T-cell (primary cell): ENCODE measurements at places on chromosomes 6 and 20. TPM values are rescaled to one million over a fixed set of nuclear protein-coding genes. Genes with fewer than 3 reads are reported as not detected.

DNA sequence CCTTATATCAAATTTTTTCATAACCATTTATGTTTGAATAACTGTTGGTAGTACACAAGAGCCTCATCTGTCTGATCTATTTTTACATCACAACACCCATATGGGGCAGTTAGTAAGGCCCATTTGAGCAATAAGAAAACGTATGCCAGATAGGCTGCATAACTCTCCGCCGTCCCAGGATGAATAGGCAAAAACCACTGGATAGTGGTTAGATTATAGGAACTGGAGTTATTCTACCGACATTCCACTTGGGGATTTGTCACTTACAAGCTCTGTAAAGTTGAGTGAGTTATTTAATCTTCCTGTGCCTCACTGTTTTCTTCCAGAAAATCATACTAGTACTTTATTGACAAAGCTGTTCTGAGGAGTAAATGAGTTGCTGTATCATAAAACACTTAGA is 881.9 kb downstream of the QKI start:
- DNase-seq = no peak

DNA sequence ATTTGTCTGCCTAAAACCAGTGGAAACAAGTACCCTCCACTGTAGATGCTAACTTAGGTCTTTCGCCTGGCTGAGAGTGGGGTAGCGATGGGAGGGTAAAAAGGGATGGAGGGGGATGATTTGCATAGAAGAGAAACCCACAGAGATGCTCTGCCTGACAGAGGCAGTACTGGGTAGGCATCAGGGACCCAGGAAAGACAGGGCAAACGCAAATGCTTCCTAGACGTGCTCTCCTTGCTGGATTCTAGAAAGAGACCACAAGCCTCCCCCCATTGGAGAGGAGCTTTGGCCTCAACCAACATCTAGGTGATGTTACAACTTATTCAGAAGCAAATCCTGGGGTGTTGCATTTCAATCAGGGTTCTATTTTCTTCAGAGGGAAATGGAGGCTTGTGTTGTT is 3.2 kb downstream of the OLIG3 start:
- no peak for DNase-seq

DNA sequence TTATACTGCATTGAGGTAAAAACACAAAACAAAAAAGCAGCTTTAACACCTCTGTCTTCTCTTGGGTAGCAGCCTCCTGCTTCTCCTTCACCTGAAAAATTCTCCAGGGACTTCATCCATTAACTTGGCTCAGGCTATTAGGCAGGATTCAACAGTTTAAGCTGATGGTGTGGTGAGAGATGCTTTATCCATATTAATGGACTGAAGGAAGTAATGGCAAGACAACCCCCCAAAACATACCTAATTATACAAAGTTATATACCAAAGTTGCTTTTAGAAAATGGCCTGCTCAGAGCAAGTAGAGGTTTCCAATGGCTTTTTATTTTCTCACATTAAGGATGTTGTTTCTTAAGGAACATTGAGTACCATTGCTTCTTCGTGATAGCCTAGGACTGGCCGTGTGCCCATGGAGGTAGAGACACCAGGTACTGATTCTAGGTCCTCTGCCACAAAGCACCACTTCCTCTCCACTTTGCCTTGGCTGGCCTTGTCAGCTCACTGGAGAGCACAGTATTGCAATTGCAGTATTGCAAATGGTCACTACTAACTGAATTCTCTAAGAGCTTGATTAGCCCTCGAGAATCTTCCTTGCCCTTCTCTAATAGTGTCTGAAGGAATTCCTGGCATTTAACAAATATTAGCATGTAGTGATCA is 7.3 kb downstream of the EDN1 start:
- DNase-seq = no peak

GRCh38 chr6:128882991-128883611 is at the start of gene LAMA2:
TSS of gene LAMA2 (plus strand) at chr6:128883138. CDS start at chr6:128883246, 108 bp downstream.
- no peak for DNase-seq

GRCh38 chr20:22525821-22526220 is 58.6 kb downstream of the FOXA2 start:
- DNase-seq = no peak

- no peak for DNase-seq
Measured at GRCh38 chr6:115511771-115512170, 548.9 kb downstream of the FRK start.

GRCh38 chr6:22892452-22892851 is 323.1 kb downstream of the HDGFL1 start:
- no peak for DNase-seq

DNA sequence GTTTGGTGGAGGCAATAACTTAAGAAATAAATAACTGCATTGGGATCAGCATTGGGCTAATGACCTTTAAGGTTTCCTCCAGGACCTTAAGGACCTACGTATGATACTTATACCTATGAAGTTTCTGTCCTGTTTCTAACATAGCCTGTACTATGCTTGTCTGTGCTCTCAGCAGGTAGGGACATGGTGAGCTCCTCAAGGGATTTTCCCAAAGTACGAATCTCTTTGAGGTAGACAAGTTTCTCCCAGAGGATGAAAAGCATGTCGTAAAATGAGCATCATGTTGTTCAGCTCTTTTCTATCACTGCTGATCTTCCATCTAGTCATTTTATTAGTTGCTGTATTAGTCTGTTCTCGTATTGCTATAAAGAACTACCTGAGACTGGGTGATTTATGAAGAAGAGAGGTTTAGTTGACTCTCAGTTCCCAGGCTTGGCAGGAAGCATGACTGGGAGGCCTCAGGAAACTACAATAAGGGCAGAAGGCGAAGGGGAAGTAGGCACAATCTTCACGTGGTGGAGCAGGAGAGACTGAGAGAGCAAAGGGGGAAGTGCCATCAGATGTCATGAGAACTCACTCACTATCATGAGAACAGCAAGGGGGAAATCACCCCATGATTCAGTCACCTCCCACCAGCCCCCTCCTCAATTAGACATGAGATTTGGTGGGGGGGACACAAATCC is 77.8 kb upstream of the TGM3 start:
- DNase-seq = no peak

DNA sequence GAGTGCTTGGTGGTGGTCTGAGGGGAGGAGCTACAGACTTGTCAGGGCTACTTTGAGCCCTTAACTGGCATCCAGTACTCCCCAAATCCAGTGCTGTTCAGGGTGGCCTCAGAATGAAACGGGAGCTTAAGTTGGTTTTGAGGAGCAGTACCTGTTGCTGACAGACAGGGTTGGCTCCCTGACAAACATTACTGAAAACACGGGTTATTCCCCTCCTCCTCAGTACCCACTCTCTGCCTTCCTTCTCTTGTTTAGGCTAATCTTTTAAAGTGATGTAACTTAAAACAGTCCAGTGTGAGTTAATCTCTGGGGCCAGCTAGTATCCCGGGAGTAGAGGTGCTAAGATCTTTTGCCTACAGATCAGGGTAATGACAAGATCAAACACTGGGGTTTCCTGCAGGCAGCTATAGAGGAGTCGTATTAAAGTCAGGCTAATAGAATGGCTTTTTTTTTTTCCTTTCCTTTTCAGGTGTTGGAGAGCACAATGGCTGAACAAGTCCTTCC is 3.7 kb downstream of the TNFAIP3 start:
- DNase-seq = no peak

DNA sequence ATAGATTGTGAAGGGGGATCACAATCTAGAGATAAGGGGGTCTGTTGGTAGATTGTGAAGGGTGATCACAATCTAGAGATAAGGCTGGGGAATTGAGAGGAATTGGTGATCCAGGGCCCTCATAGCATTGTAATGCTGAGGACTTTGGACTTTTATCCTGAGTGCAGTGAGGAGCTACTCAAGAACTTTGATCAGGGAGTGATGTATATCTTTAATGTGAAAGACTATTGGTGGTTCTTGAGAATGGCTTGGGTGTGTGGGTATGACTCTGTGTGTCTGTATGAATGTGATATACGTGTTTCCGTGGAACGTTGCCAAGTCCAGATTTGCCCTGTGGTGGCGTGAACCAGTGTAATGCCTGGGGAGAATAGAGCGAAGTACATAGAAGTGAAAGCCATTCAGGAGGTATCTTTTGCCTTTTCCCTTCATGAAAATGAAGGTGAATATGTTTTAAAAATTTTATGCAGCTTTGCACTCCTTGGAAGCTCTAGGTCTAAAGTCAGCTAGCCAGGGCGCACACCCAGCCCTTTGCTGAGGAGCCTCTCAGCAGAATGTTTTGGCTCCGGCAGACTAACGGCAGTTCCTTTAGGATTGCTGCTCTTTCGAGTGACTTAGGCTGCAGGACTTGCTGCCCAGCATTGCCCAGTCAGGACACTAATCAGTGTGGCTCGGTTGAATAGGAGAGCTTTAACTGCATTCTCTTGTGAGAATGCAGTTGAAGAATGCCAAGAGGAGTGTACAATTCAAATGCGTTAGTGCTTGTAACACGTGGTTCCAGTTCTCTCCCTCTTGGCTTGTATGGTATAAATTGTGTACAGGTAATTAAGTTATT is 3.5 kb downstream of the ZFAND3 start:
- no peak for DNase-seq

GRCh38 chr6:116866281-116866871 is 10.7 kb upstream of the RFX6 start:
- no peak for DNase-seq

DNA sequence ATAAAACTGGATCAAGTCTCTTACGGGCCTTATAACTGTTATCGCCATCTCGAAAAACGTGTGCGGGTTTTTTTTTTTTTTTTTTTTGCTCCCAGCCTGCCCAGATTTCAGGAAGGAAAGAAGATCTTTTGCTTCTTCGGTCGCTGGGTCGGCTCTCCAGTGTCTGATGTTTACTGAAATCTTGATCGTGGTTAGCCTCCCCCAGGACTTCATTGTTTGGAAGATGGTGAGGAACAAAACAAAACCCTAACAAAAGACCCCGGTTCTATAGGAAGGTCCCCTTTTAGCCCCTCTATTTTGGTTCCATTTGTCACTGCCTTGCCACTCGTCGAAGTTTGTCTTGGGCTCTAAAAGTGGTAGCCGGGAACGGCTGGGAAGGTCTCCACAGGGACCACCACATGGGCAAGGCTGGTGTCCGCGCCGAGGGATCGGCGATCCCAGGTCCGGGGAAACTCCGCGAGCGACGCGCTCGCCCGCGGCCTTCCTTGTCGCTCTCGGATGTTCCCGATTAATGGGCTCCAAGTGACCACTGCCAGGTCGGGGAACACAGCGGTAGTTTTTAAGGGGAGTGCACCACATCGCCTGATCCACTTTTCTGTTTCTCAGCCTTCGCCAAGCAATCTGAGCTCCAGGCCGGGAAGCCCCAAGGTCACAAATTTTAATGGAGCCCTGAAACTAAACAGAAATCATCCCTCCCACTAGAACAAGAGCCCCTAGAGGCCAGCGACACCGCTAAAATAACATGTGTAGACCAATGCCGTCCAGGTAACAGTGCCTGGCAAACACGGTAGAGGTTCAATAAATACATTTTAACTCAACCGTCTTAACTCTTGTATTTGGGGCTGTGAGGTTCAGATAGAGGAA is 27.0 kb downstream of the TRIM27 start:
- peak; percentile 53 for DNase-seq

DNA sequence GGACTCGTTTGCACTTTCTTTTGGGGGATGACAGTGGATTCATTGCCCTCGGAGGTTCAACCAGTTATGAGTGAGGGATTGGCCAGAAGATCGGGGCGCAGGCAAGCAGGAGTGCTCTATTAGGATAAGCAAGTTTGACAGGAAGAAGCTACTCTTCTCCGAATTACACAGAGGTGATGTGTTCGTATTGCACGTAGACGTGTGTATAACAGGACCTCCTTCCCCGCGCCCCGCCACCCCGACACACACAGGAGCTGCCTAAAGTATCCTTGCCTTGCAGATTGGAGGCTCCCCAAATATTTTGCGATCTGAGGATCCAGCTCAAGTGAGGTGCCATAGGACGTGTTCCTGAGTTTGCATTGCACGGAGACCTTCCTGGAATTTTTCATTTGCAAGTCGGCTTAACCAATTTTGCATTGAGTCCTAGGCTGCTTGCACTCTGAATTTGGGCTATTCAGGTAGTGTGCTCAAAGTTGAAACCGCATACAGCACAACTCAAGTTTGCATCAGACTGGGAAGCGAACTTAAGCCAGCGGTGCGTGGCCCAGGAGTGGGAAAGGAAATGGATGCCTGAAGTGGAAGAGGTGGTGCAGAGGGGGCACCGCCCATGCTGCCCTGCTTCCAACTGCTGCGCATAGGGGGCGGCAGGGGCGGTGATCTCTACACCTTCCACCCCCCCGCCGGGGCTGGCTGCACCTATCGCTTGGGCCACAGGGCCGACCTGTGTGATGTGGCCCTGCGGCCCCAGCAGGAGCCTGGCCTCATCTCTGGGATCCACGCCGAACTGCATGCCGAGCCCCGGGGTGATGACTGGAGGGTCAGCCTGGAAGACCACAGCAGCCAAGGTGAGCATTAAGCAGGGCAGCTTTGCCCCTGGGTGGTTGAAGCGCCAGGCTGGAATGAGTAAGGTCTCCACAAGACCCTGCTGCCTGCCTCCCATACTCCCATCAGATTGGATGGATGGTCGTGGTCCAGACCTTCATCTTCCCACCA is 770 bp downstream of the TCF19 start:
- DNase-seq = no peak

GRCh38 chr6:89356642-89357170 is 4.2 kb upstream of the UBE2J1 start:
- no peak for DNase-seq

GRCh38 chr6:10146715-10147451 is 268.0 kb downstream of the TFAP2A start:
- no peak for DNase-seq

- DNase-seq = no peak
Measured at GRCh38 chr6:145839653-145840052, 25.1 kb upstream of the FBXO30 start.

RPS6KA2 gene
- total RNA-seq = 16.4 TPM

SLC13A3 gene
- 0.16 TPM for total RNA-seq

CFAP206 gene
- total RNA-seq = not detected

TFAP2A gene
- not detected for total RNA-seq

SIRPB2 gene
- total RNA-seq = not detected

HSD17B8 gene
- total RNA-seq = 15.9 TPM

HRH3 gene
- not detected for total RNA-seq

LRFN2 gene
- total RNA-seq = 1.5 TPM

EMILIN3 gene
- not detected for total RNA-seq

HFE gene
- 2.4 TPM for total RNA-seq

EPB41L1 gene
- 0.82 TPM for total RNA-seq

NTSR1 gene
- total RNA-seq = not detected

ASIP gene
- total RNA-seq = not detected

GLP1R gene
- not detected for total RNA-seq
